ENCODE measurements at places on chromosomes 1 and 21.

DNA sequence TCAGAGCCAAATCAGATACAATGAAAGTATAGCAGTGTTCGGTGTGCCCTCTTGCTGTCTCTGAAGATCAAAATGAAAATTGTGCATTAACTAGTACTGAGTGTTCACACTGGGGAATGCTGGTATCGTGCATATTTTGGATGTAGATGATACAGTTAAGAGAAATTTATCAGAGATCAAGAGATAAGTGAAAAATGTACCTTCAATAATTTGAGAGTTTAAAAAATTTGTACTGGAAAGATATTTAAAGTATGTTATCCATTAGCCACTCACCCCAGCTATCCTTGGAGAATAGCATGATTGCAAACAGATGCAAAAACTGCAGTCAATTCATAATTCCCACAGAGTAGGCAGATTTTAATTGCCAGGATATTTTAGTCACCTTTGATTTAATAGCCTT is 56.4 kb downstream of the GREM2 start:
- DNase-seq, result no peak

DNA sequence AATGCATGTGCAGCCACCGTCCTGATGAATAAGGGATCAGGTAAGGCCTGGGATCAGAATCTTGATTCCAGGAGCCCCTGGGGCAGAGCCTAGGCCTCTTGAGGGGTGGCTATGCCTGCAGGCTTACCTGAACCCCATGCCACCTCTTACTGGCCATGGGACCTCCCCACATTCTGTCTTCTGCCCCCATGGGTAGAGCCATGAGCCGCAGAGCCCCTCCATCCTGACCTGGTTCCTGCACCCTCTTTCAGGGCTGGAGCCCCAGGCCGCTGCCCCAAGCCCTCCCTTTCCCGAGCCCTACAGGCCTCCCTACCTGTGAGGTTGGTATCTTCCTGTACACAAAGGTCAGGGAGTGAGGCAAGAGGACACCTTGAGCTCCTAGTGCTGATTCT is 120.8 kb downstream of the DMRTB1 start:
- no peak for DNase-seq

GRCh38 chr1:2943686-2944260 is 77.5 kb upstream of the ACTRT2 start:
- DNase-seq, result no peak

- DNase-seq, result no peak
These were observed 56.6 kb upstream of the SLC2A1 start for GRCh38 chr1:43015269-43015668.

GRCh38 chr1:66282891-66283621 is 250.9 kb upstream of the SGIP1 start:
- DNase-seq, result no peak

- no peak for DNase-seq
These were observed 77.6 kb downstream of the RGL1 start for GRCh38 chr1:183882335-183883167.

- DNase-seq, result no peak
These were observed 303.8 kb downstream of the TM2D1 start for GRCh38 chr1:61420909-61421835.

DNA sequence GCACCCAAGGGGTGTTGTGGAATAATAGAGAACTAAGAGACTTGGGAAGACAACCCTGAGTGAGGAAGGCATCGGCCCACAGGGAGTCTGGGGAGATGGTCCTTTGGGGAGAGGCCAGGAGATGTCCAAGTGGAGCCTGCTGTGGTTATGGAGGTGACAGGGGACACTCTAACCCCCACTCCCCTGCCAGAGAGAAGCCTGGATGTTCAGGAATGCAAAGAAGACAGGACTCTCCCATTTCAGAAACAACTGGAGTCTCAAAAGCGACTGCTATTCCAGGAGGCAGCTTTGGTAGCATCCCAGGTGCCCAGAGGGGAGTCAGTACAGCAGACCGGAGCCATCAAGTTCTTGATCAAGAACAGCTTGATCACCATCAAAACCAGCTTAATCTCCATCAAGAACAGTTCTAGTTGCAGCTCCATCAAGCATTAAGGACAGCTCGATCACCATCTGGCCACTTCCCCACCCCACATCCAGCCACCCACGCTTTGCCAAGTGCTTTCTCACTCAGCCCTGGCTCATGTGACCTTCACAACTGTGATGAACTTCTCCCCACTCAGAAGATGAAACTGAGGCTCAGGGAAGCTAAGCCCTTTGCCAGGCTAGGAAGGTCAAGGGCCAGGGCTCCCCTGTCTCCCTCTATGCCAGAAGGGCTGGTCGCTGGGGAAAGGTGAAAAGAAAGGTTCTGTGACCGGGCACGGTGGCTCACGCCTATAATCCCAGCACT is 743 bp downstream of the CD52 start:
- peak; percentile 75 for DNase-seq

DNA sequence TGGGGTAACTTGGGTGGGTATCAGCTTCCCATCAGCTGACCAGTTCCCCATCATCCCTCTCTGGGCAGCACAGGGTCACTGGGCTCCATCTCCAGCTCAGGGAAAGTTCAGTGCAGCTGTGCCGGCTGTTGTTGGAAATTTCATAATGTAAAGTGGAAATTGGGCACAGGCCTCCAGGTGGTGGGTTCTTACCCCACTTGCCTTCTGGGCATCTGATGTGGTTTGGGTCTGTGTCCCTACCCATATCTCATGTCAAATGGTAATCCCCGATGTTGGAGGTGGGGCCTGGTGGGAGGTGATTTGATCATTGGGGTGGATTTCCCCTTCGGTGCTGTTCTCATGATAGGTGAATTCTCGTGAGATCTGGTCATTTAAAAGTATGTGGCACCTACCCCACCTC is 59.7 kb upstream of the PSEN2 start:
- DNase-seq, result no peak

GRCh38 chr1:63103682-63104081 is 218.7 kb upstream of the FOXD3 start:
- DNase-seq, result no peak

DNA sequence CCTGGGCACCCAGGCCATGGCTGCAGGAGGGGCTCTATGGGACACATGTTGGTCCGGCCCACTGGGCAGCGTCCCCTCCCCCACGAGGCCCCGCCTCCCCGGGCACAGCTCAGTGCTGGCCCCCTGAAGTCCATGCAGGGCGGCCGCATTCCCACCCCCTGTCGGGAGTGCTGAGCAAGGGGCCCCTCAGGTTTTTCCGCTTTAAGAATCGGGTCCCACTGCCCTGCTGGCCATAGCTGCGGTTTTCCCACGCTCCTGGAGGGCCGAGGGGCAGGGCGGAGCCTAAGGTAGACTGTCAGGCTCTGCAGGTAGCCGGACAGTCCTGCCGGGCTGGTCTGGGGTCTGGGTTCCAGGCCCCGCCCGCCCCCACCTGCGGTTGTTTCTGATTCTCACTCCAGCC is 43.5 kb upstream of the CCDC27 start:
- no peak for DNase-seq

- DNase-seq, result no peak
These were observed 686.7 kb downstream of the MATN1 start for GRCh38 chr1:30036666-30037065.

DNA sequence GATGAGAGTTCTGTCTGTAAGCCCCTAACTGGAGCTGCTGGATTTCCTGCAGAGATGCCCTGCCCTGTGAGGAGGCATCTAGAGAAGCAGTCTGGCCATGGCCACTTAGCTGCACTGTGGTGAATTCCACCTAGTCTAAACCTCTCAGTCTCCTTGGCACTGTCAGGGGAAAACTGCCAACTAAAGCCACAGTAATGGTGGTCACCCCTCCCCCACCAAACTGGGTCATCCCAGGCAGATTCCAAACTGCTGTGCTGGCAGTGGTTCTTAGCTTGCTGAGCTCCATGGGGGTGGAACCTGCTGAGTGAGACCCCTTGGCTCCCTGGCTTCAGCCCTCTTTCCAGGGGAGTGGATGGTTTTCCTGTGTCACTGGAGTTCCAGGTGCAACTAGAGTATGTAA is 740.6 kb downstream of the RWDD3 start:
- DNase-seq, result no peak

DNA sequence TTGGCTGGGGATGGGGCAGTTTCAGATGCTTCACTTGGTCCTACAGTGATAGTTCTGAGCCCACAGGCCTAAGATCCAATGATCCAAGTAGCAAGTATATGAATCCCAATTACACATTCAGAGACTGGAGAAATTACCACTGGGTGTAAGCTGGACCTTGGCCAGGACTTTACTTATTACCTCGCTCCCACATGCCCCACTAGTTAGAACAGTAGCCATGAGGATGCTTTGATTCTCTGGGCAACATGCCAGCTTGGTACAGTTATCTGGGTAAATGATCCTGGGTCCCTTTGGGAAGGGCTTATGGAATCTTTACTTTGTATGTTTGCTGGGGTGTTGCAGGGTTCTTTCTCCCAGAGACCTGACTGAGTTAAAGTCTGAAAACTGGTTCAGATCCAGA is 5.0 kb upstream of the FCAMR start:
- no peak for DNase-seq

GRCh38 chr1:220691053-220691684 is 1.0 kb downstream of the C1orf115 start:
- no peak for DNase-seq

DNA sequence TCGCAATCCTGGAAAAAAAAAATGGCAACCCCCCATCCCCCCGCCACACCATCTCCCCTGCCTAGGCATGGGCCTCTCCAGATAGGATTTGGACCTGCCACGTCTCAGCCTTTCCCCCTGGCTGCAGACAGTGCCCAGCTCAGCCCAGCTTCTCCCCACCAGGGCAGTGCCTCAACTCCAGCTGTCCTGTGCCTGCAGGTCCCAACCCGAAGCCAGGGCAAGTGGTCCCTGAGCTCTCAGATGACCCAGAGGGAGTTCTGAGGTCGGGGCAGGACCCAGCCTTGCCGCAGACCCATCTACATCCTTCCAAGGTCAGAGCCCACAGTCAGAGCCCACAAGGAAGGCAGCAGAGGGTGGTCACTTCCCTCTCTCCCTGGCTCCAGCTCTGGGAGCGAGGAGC is 86.7 kb upstream of the POU3F1 start:
- no peak for DNase-seq

DNA sequence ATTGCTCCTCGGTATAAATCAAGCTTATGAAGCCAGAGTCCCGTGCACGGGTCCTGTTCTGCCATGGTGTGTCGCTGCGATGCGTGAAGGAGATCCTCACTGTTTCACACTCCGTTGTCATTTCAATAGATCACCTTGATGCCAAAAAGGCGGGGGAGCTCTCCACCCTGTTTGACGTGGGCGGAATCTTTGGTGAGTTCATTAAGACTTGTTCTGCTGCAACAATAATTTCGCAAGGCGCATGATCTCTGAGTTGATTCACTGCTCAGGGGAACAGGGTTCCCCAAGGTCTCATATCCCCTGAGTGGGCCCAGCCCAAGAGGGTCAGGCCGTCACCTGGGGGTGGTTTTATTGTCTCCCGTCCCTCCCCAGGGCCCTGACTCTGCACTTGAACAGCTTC is 50.0 kb downstream of the SLC37A1 start:
- no peak for DNase-seq

DNA sequence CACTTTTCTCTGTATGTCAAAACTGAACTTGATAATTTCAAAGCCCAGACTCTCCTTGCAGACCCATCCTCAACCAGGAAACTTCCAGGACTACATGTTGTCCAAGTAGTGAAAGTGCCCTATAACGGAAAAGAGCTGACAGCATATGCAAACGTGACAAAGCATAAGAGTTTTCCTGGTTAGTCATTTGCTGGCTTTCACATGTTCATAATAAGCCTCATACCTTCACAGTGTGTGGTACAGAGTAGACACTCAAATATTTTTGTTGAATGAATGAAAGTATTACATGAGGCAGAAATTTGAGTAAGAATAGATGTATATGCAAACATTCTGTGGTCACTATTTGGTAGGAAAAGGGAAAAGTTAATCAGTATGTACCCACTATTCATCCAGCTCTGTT is 473.3 kb downstream of the MRPL39 start:
- DNase-seq, result no peak

- DNase-seq, result no peak
These were observed 38.8 kb downstream of the RCAN1 start for GRCh38 chr21:34576041-34576511.

GRCh38 chr1:186183219-186183618 is 191.8 kb downstream of the TPR start:
- DNase-seq, result no peak

- peak; percentile 94 for DNase-seq
These were observed 120.7 kb downstream of the S1PR1 start for GRCh38 chr1:101357444-101357986.

DNA sequence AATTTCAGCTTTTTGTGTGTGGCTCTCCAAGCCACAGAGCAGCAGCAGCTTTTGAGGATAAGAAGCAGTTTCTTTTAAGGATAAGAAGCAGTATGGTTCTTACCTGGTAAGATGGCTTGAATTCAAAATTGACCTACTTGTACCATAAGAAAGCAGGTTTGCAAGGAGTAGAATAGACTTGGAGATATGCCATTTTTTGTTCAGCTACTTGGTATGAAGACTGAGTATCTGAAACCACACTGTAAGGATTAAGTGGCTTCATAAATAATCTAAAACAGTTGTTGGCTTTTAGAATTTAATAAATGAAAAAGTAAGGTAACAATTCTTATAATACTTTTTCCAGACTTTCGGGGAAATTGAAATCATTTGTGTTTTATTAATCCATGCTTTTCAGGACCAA is 74.2 kb downstream of the ATF6 start:
- no peak for DNase-seq

GRCh38 chr1:241219449-241219848 is 137.6 kb downstream of the RGS7 start:
- no peak for DNase-seq

DNA sequence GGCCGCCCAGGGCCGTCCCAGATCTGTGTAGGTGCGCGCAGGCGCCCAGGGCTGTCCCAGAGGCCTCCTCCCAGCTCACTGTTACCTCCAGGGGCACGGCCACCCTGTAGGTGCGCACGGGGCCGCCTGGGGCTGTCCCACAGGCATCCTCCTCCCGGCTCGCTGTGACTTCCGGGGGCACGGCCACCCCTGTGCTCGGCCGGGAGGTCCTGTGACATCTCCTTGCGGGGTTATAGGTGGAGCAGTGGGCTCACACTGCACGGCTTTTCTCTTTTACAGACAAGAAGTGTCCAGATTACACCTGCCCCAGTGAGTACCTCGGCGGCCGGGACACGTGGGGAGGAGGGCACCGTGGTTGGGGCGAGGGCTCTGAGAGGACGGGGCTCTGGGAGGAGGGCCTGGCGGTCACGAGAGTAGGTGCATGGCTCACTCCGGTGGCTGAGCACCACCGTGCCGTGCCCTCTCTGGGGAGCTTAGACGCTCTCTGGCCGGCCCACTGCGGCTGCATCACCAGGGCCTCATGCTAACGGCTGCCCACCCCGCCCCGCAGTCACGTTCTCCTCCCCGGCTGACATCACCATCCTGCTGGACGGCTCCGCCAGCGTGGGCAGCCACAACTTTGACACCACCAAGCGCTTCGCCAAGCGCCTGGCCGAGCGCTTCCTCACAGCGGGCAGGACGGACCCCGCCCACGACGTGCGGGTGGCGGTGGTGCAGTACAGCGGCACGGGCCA is 21.4 kb downstream of the COL6A1 start:
- no peak for DNase-seq

GRCh38 chr21:46142582-46143473 is 12.6 kb downstream of the FTCD start:
- DNase-seq, result peak; percentile 74

GRCh38 chr1:199725002-199725565 is 302.4 kb upstream of the NR5A2 start:
- DNase-seq, result no peak
